ENCODE measurements at places on chromosomes 1 and 21. TPM values are rescaled to one million over a fixed set of nuclear protein-coding genes. Genes with fewer than 3 reads are reported as not detected.

EDN2 gene
- 0.33 TPM for total RNA-seq

ALX3 gene
- total RNA-seq: not detected

TEX38 gene
- 0.29 TPM for total RNA-seq

ADCY10 gene
- 0.15 TPM for total RNA-seq

CHIA gene
- total RNA-seq: not detected

COL8A2 gene
- total RNA-seq: 24.3 TPM

NUP210L gene
- 0.15 TPM for total RNA-seq

TMEM82 gene
- total RNA-seq: not detected

BPNT1 gene
- 33.9 TPM for total RNA-seq

C4BPB gene
- total RNA-seq: not detected

PLPPR5 gene
- total RNA-seq: under 0.01 TPM

ZBTB8A gene
- 7.1 TPM for total RNA-seq

DIO1 gene
- under 0.01 TPM for total RNA-seq

SLFNL1 gene
- total RNA-seq: 0.66 TPM

KMO gene
- 0.17 TPM for total RNA-seq

WDR64 gene
- not detected for total RNA-seq

RIPPLY3 gene
- not detected for total RNA-seq

MAB21L3 gene
- not detected for total RNA-seq

ATP5IF1 gene
- 192 TPM for total RNA-seq

SHE gene
- 0.15 TPM for total RNA-seq

ADGRB2 gene
- total RNA-seq: 7.4 TPM

CNIH3 gene
- total RNA-seq: 15.7 TPM

PEA15 gene
- 80.4 TPM for total RNA-seq

NCF2 gene
- total RNA-seq: 0.15 TPM

PIGV gene
- 26.0 TPM for total RNA-seq

LPGAT1 gene
- 46.8 TPM for total RNA-seq

GBP4 gene
- 0.15 TPM for total RNA-seq

SAMD13 gene
- total RNA-seq: 1.2 TPM

SDHB gene
- total RNA-seq: 97.8 TPM

CFAP57 gene
- 0.33 TPM for total RNA-seq

FAM167B gene
- total RNA-seq: 0.66 TPM

PDZK1IP1 gene
- total RNA-seq: not detected

ACP6 gene
- 6.1 TPM for total RNA-seq

FAM43B gene
- total RNA-seq: 0.33 TPM

FNDC5 gene
- 0.87 TPM for total RNA-seq

OR2W3 gene
- total RNA-seq: not detected

MTARC1 gene
- total RNA-seq: 1.2 TPM

SPRR2E gene
- total RNA-seq: not detected

MEF2D gene
- total RNA-seq: 12.1 TPM

TNFRSF4 gene
- under 0.01 TPM for total RNA-seq

FAM177B gene
- total RNA-seq: not detected

NMNAT2 gene
- total RNA-seq: under 0.01 TPM
